ENCODE measurements at places on chromosomes 3 and 15. TPM values are rescaled to one million over a fixed set of nuclear protein-coding genes. Genes with fewer than 3 reads are reported as not detected.

Gene CIAO2A
- total RNA-seq = 105 TPM

GRCh38 chr15:43515741-43516140 is 1.7 kb upstream of the MAP1A start:
- DNase-seq = no peak

DNA sequence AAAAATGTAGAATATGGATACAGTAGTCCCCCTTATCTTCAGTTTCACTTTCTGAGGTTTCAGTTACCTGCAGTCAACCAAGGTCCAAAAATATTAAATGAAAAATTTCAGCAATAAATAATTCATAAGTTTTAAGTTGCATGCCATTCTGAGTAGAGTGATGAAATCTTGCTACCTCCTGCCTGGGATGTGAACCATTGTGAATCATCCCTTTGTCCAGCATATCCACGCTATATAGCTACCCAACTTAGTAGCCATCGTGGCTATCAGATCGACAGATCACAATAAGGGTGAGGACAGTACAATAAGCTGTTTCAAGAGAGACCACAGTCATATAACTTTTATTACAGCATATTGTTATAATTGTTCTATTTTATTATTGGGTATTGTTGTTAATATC is 1.2 kb upstream of the LARS2 start:
- no peak for DNase-seq

DNA sequence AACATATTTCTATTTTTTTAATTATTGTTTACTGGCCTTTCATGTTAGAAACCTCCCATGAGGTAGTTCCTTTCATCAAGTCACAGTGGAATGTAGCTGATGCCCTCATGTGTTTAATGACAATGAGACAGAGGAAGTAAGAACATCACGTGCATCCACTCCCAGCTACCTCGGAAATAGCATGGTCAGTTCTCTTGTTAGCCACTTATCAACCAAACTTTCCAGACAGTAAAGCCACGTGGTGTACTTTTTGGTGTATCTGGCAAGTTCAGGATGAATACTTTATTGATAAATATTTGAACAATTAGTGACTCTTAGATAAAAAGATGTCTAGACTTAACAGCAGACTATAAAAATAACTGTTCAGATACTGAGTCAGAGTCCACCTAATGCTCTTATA is 781.7 kb downstream of the MECOM start:
- DNase-seq = no peak

- DNase-seq = no peak
These were observed 9.0 kb upstream of the MAP1A start for GRCh38 chr15:43508421-43508820.

Gene ONECUT1
- 25.0 TPM for total RNA-seq

DNA sequence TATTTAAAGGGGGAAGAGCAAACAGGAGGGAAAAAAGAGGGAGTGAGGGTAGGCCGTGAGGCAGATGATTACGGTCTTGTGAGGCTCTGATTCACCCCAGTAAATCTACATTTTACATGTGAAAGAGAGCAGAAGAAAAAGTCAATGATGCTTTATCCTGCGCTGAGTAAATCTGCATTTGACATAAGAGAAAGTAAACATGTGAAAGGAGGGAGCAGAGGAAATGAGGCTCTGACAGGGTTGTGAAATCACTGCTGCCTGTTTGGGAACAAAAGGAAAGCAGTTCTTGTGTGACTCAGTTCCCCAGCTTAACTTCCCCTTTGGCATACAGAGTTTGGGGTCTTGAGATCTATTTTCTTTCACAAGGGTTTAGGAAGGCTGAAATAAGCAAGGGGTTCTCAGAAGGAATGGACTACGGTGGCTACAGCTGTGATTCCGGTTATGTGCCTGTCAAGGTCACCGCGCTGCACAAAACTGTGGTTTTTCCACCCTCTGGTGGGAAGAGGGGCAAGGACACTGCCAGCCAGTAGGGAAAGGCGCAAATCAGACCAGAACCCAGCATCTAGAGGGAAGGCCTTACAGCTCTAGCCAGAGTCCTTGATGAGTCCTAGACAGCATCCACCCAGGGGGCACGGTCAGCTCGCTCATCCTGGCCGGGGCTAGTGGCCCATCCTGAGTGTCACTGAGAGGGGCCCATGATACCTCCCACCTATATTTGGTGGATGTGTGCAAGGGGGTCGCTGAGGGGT is 18.9 kb upstream of the HCN4 start:
- DNase-seq = peak; percentile 48

- no peak for DNase-seq
These were observed 6.9 kb downstream of the GALNT15 start for GRCh38 chr3:16181361-16181760.

- DNase-seq = peak; percentile 72
These were observed 10.7 kb downstream of the IGF1R start for GRCh38 chr15:98658831-98659699.

All from H7 (cell line).